Forelimb muscle (tissue), 1 donor: ENCODE measurements at places on chromosomes 16 and 17.
A peak's percentile ranks its signal among the peaks of the same experiment; 100 is the strongest.

- no peak for DNase-seq
Observed at GRCh38 chr16:24536671-24537070, 2.7 kb upstream of the RBBP6 start.

DNA sequence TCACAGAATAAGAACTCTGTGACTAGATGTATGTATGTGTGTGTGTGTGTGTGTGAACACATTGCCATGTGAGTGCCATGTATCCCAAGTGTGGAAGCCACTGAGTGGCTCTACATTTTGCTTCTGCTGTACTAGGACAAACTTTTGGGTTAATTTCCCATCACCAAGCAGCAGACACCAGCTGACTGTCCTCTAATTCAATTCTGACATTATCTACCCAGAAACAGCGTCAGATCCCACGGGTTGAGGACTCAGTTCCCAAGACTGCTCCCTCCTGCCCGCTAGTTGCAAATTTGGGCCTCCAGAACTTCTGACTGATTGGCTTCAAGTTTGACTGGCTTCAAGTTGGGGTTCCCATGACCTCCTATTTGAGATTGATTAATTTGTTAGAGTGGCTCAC is 29.2 kb downstream of the HS3ST2 start:
- DNase-seq: no peak

- DNase-seq: no peak
Observed at GRCh38 chr16:31386157-31386984, 6.8 kb upstream of the ITGAD start.

- no peak for DNase-seq
Observed at GRCh38 chr17:65554553-65555223, 6.8 kb downstream of the AXIN2 start.

GRCh38 chr16:30731411-30731810 is 16.8 kb upstream of the PHKG2 start:
- no peak for DNase-seq

DNA sequence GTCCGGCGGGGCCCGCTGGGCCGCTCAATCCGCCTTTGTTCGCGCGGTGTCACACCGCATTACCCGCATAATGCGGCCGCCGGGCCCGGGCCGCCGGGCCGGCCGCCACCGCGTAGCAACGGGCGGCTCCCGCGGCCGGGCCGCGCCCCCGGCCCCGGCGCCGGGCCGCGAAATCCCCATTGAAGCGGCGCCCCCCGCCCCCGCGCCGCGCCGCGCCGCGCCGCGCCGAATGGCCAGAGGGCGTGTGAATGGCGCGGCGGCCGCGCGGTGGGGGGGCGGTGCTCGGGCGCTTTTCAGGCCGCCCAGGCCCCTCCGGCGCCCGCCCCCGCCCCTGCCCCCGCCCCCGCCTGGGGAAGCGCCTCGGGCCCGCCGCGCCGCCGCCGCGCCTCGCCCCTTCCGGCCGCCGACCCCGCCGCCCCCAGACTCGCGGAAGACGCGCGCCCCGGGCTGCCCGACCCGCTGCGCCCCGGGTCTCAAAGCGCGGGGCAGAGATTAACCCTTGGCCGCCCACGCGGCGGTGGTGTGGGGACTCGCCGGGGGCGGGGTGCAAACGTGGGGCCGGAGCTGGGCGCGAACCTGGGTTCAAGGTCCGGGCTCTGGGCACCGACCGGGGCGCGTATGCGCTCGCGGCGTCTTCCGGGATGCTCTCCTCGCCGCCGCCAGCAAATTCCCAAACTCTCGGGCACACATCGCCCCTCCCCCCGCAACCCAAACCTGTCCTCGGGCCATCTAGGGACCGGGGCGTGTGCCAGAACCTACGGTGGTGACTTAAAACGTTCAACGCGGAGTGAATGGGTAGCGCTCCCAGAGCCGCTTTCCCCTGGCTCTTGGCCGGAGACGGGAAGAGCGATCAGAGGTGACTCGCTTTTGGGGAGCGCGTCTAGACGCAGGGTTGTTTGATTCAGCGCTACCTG is 46.7 kb downstream of the WNT3 start:
- no peak for DNase-seq

- DNase-seq: no peak
Observed at GRCh38 chr17:32882029-32882428, 5.1 kb upstream of the MYO1D start.

- DNase-seq: no peak
Observed at GRCh38 chr17:64099543-64099942, 30.4 kb downstream of the ERN1 start.

- DNase-seq: no peak
Observed at GRCh38 chr17:43766413-43767052, 7.9 kb upstream of the SOST start.

DNA sequence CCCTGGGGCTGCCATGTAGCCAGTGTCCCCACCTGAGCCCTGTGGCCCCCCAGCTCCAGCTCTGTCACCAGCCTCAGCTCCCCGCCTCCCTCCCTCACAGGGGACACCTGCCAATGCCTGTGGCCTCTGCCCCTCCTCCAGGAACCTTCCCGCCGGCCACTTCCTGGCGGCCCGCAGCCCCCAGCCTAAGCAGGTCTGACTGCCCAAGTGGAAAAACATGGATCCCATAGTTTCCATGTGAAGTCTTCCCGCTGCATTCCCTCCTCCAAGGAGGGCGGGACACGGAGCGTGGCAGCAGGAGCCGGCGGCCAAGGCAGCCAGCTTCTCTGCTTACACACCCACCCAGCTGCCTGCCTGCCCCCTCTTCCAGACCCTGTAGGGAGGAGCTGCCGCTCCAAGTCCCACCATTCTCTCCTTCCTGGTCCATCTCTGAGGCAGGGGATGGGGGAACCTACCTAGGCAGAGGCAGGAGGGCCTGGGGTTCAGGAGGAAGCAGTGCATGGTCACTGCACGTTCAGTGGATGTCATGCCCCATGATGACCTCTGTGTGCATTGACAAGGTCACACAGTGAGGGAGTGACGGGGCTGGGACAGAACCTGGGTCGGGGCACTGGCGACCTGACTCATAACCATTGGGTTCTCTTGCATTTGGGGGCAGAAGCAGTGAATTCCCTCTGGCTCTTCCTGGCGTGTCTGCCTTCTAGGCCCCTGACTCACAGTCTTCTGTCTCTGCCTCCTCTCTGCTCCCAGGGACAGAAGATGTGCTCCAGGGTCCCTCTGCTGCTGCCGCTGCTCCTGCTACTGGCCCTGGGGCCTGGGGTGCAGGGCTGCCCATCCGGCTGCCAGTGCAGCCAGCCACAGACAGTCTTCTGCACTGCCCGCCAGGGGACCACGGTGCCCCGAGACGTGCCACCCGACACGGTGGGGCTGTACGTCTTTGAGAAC is 8.7 kb downstream of the VASN start:
- no peak for DNase-seq

DNA sequence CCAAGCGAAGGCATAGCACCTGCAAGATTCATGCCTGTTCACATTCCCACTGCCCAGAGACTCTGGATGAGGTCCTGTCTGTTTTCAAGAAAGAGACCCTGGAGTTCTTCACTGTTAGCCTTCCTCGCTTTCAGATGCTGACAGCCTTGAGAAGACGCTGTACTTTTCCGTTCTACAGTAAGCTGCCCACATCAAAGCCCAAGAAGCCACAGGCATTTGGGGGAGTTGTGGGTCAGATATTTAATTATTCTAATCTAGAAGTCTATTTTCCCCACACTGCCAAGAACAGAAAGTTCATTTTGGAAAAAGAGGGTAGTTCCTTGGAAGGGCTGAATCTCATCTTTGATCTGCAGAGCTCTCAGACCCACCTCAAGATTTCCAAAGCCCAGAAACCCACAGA is 127.9 kb downstream of the AXIN2 start:
- DNase-seq: no peak

- DNase-seq: peak; percentile 4
Observed at GRCh38 chr16:47565454-47565853, 104.3 kb downstream of the PHKB start.

GRCh38 chr17:70394473-70395232 is 225.3 kb downstream of the KCNJ2 start:
- DNase-seq: no peak

DNA sequence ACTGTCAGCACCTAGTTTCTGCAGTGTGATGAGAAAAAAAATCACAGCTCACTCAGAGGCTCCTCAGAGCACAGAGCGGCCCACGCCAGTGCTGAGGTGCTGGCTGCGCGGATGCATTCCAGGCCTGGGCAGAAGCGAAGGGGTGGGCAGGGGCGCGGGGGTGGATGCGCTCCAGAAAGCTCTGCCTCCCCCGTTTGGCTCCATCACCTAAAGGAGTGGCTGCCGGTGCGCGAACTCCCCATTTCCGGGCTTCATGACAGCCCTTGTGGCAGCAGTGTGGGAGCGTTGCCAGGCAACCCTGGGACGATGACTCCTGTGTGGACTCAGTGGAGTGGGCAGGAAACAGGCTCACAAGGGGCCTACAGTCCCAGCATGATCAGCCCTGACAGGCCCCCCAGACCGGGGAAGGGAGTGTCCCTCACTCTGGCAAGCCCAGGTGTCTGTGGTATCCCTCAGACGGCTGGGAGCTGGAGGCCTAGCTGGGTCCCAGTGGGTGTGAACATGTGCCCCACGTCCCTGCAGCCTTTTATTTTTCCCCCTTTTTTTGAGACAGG is 32.8 kb upstream of the NUDT16L1 start:
- DNase-seq: no peak

GRCh38 chr16:65037556-65037955 is 84.3 kb downstream of the CDH11 start:
- DNase-seq: no peak

- no peak for DNase-seq
Observed at GRCh38 chr17:5838661-5839300, 231.4 kb upstream of the WSCD1 start.

DNA sequence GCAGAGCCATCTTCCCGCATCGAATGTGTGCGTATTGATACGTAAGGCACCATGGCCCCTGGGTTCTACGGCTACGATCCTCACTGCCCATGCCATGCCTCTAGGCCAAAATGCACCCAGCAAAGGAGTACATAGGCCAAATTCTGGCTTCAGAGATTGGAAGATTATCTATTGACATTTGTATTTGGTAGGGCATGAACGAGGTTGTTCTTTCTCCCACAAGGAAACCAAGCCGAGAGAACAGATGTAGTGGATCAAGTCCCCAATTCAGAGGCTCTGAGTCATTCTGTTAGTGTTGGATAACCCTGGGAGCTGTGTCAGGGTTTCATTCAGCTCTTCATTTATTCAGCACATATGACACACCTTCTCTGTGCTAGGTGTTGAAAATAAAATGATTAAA is 36.5 kb downstream of the HOXB1 start:
- DNase-seq: no peak
